ENCODE measurements at places on chromosomes 7 and 10.

DNA sequence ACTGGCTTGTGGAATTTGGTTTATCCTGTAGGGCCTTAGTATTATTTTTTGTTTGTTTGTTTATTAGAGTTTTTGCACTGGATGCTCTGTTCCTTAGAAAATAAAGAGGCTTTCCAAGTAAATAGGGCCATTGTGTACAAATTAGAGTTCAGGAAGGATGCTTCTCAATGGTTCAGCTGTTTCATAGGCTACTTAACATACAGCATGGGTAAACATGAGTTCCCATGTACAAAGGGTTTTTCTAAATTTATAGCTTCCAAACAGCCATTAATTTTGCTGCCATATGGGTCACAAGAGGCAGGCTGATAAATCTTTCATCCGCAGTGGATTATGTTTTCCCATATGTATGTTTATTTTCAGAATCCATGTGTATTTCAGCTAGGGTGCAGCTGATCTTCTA lies 121.6 kb upstream of the WDR11 start:
- H3K27ac ChIP-seq = no peak overlapping the region
- H3K27me3 ChIP-seq = no peaks in the 10 kb centered on the region
- H3K4me3 ChIP-seq = no peak overlapping the region

GRCh38 chr10:14180911-14181566 lies 149.7 kb downstream of the FRMD4A start:
- no peaks in the 10 kb centered on the region for H3K36me3 ChIP-seq
- peaks cover 9% of the 10 kb centered on the region for H3K27me3 ChIP-seq
- no peak overlapping the region for H3K27ac ChIP-seq
- H3K4me3 ChIP-seq = no peak overlapping the region
- DNase-seq = no peak

- no peak for DNase-seq
- H3K4me1 ChIP-seq = no peaks in the 10 kb centered on the region
- no peak overlapping the region for H3K27ac ChIP-seq
Observed at GRCh38 chr7:84949501-84949900, 237.4 kb downstream of the SEMA3D start.

DNA sequence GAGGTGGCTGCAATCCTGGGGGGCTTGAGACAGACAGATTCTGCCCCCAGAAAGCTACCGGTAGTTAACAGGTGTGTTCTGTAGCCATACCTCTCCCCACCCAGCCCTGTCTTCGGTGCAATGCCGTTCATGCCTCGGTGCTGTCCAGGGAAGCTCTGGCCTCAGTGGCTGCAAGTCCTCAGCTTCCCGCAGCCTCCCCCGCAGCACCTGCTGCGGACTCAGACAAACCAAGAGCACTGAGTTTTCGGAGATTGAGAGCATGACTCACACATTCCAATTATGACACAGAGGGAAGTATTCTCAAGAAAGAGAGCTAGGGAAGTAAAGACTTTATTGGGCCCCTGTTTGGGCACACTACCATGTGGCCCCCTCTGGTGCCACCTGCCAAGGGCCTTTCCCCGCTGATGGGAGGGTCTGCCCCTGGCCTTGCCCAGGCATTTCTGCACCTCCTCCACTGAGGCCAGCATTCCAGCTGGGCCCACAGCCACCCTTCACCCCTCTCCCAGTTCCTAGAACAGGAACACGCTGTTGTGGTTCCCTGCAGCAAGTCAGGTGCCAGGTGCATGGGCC lies 30.2 kb upstream of the EZH2 start:
- no peaks in the 10 kb centered on the region for H3K36me3 ChIP-seq
- H3K4me3 ChIP-seq = no peak overlapping the region
- H3K27me3 ChIP-seq = no peaks in the 10 kb centered on the region
- peaks cover 45% of the 10 kb centered on the region for H3K4me1 ChIP-seq

DNA sequence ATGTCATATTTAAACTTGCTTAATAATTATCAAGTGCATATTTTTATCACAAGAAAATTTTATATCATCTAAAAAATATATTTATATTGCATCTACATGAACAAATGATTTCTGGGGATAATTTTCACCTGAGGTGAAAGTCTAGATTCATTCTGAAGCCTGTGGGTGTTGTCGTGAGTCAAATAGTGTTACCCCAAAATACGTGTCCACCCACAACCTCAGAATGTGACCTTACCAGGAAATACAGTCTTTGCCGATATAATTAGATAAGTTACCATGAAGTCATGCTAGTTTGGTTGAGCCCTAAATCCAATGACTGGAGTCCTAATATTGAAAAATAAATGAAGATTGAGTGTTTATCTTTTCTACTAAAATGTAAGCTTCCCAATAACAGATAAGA lies 203.0 kb upstream of the MDFIC start:
- no peaks in the 10 kb centered on the region for H3K4me1 ChIP-seq
- no peak overlapping the region for H3K4me3 ChIP-seq
- DNase-seq = no peak
- H3K27me3 ChIP-seq = no peaks in the 10 kb centered on the region

- H3K36me3 ChIP-seq = no peaks in the 10 kb centered on the region
- H3K27me3 ChIP-seq = no peaks in the 10 kb centered on the region
- peak overlapping the region; percentile 97 for H3K27ac ChIP-seq
- peaks cover 47% of the 10 kb centered on the region for H3K4me1 ChIP-seq
- H3K4me3 ChIP-seq = peak overlapping the region; percentile 90
- no peak for DNase-seq
Observed at GRCh38 chr10:102119417-102120141, 589 bp downstream of the LDB1 start.

DNA sequence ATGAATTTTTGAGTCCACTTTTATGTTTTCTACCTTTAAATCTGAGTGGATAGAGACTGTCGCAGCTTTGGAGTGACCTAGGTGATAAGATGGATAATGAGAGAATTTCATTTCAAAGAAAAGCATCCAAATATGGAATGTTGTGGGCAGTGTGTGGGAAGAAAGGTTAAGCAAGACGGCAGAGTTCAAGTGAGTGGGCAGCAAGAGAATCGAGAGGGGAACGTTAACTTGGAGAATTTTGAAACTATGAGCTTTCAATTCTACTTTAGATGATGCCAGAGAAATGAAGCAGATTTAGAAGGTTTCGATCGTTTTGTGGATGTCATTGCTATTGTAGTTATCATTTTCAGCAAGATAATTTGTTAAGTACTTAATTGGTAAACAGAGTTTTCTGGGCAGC lies 73.0 kb downstream of the XRCC2 start:
- no peak for DNase-seq
- no peaks in the 10 kb centered on the region for H3K4me1 ChIP-seq
- H3K27me3 ChIP-seq = no peaks in the 10 kb centered on the region
- H3K36me3 ChIP-seq = no peaks in the 10 kb centered on the region
- no peak overlapping the region for H3K27ac ChIP-seq

DNA sequence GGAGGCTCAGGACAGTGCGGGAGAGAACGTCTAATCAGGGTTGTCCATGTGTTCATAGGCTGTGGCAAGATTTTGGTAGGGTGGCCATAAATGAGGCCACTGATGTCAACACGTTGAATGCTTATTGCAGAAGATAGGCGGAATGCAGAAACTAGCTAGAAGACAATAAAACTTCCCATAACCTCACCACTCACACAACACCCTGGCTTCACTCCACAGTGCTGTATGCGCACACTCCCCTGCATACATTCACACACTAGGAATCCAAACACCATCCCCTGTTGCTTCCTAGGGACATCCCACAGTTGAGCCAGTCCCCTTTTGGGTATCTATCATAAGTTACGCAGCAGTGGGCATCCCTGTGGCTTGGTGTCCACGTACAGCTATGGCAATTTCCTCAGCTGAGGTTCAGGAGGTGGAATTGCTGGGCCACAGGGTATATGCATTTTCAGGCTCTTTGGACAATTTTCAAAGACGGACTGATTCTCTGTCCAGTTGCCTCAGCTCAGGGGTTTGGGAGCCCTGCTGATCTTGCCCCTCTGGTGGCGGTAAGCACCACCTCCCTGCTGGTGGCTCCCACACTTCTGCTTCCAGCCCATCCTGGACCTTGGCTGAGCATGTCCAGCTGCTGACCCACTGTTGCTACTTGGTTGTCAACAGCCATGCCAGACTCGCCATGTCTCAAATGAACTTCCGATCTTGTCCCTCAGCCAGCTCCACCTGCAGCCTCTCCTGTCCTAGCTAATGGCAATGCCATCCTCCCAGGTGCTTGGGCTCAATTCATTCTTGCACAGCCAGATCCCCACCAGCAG lies 36.4 kb downstream of the CDH23 start:
- H3K4me3 ChIP-seq = no peak overlapping the region
- no peak for DNase-seq
- no peaks in the 10 kb centered on the region for H3K36me3 ChIP-seq
- H3K27me3 ChIP-seq = no peaks in the 10 kb centered on the region

- H3K4me1 ChIP-seq = peaks cover 28% of the 10 kb centered on the region
- peak overlapping the region; percentile 15 for H3K4me3 ChIP-seq
- no peaks in the 10 kb centered on the region for H3K27me3 ChIP-seq
- no peak for DNase-seq
- peak overlapping the region; percentile 58 for H3K27ac ChIP-seq
Observed at GRCh38 chr10:61943674-61944378, 42.3 kb downstream of the ARID5B start.

DNA sequence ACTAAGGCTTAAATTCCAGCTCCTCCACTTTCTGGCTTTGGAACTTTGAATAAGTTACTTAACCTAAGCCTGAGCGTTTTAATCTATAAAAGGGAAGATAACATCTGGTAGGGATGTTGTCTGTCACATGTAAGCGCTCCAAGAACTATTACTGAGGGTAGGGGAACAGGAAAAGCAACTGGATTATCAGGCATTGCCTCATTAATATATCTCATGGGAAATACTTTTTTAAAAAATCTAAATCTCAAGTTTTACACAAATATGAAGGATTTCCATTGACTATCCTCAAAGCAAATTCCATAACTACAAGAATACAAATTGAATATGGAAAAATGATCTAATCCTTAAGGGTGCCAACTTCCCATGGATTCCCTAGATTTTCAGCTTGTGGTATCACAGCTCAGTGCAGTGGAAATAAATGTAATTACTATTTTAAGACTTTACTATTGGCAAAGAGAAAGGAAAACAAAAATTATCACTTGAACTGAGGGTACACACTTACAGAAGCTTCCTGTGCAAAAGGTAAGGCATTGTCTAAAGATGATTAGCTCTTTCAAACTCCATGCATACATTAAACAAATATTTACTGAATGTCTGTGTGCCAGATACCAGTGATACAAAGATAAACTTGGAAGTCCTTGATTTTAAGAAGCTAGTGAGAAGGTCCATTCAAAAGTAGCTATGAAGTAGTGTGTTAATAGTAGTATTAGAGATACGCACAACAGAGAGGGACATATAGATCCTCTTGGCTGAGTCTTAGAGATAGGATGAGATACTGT lies 38.4 kb downstream of the NT5C2 start:
- no peaks in the 10 kb centered on the region for H3K36me3 ChIP-seq
- no peak for DNase-seq
- no peak overlapping the region for H3K4me3 ChIP-seq
- H3K4me1 ChIP-seq = no peaks in the 10 kb centered on the region
- no peak overlapping the region for H3K27ac ChIP-seq

- H3K36me3 ChIP-seq = no peaks in the 10 kb centered on the region
- peaks cover 21% of the 10 kb centered on the region for H3K4me1 ChIP-seq
- no peak overlapping the region for H3K27ac ChIP-seq
- no peak overlapping the region for H3K4me3 ChIP-seq
- no peaks in the 10 kb centered on the region for H3K27me3 ChIP-seq
Observed at GRCh38 chr10:102401342-102401654, 5.8 kb downstream of the NFKB2 start.

- no peak overlapping the region for H3K4me3 ChIP-seq
- no peaks in the 10 kb centered on the region for H3K4me1 ChIP-seq
- H3K27me3 ChIP-seq = no peaks in the 10 kb centered on the region
- H3K36me3 ChIP-seq = no peaks in the 10 kb centered on the region
- DNase-seq = no peak
Observed at GRCh38 chr10:51733057-51733456, 33.7 kb upstream of the CSTF2T start.

DNA sequence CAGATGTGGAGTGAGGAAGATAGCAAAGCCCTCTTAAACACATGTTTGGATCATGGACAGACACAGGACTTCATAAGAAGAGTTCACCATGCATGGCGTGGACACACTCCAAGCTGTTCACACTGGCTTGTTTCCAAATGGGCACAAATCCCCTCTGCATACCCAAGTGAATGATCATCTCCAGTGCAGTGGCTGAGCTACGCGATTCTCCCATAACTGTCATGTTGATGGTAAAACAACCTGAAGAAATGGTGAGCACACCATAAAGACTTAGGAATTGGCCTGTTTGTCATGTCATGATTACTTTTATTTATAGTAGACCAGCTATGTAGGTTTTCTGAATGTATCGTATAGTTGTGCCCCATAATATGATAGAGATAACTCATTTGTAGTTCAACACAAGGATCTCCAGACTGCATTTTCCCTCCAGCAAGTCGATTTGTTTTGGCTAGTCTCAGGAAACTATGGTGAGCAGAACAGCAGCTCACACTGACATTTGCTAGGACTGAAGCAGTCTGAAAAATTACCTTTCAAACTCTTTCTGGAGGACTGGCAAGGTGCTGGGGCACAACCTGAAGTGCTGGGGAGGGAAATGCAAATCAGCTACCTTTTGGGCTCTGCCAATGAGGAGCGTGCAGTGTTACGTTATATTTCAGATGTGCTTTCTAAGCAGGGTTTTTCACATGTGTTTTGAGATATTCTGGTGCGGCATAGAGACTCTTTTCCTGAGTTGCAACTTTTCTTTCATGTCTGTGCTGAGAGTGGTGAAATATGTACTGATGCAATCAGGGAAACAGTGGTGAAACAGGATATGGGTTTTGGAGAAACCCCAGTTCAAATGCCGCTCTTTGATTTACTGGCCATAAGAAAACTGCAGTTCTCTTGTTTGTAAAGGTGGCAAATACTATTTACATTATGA lies 629.6 kb upstream of the DPP6 start:
- H3K4me1 ChIP-seq = no peaks in the 10 kb centered on the region
- no peaks in the 10 kb centered on the region for H3K27me3 ChIP-seq
- no peak for DNase-seq

GRCh38 chr7:128985660-128986059 lies 47.9 kb downstream of the IRF5 start:
- no peak for DNase-seq
- H3K4me3 ChIP-seq = no peak overlapping the region
- H3K27me3 ChIP-seq = no peaks in the 10 kb centered on the region
- H3K27ac ChIP-seq = no peak overlapping the region
- no peaks in the 10 kb centered on the region for H3K4me1 ChIP-seq

DNA sequence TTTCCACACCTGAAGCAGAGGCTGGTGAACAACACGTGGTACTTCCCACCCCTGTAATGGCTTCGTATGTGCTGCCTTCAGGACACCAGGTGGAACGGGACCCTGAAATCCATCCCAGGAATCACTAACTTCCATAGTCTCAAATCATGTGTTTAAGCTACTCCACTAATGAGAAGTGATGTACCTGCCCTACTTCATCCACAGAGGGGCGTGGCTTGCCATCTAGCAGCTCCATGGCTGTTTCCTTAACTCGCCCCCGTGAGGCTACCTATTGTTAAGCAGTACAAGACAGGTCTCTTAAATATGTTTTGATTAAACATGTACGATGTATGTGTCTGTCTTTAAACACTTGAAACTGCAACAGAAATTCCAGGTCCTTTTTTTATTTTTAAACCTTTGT lies 31.8 kb downstream of the ARL3 start:
- no peaks in the 10 kb centered on the region for H3K4me1 ChIP-seq
- no peak overlapping the region for H3K27ac ChIP-seq
- H3K36me3 ChIP-seq = no peaks in the 10 kb centered on the region
- DNase-seq = peak; percentile 28
- no peaks in the 10 kb centered on the region for H3K27me3 ChIP-seq
- H3K4me3 ChIP-seq = no peak overlapping the region

All from naive thymus-derived CD4-positive, alpha-beta T cell (primary cell).